ENCODE measurements at places on chromosomes 2 and 18. TPM values are rescaled to one million over a fixed set of nuclear protein-coding genes. Genes with fewer than 3 reads are reported as not detected.
A peak's percentile ranks its signal among the peaks of the same experiment; 100 is the strongest.

DNA sequence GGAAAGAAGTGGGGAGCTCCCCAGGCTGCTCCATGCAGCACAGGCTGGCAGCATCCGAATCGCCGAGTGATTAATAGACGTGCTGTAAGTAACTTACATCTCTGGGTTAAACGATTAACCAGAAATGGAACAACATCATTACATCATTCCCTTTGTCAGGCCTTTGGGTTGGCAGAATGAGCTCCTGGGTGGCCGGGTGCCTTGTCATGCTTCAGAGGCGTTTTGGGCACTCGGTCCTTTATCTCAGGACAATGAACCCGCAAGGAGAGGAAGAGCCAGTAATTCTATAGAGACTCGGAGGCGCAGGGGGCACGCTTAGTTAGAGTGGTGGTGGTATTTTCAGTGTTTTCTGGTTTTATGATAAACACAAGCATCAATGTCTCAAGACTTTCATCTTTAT is 146.9 kb upstream of the TPO start:
- H3K4me1 ChIP-seq, result no peaks in the 10 kb centered on the region
- no peak overlapping the region for H3K4me3 ChIP-seq
- H3K36me3 ChIP-seq, result no peaks in the 10 kb centered on the region
- H3K27me3 ChIP-seq, result no peaks in the 10 kb centered on the region

- no peak overlapping the region for H3K27ac ChIP-seq
- no peaks in the 10 kb centered on the region for H3K27me3 ChIP-seq
- H3K4me3 ChIP-seq, result no peak overlapping the region
- H3K4me1 ChIP-seq, result no peaks in the 10 kb centered on the region
- DNase-seq, result no peak
- no peaks in the 10 kb centered on the region for H3K36me3 ChIP-seq
These were observed 357.3 kb downstream of the ZEB2 start for GRCh38 chr2:144162652-144163051.

DNA sequence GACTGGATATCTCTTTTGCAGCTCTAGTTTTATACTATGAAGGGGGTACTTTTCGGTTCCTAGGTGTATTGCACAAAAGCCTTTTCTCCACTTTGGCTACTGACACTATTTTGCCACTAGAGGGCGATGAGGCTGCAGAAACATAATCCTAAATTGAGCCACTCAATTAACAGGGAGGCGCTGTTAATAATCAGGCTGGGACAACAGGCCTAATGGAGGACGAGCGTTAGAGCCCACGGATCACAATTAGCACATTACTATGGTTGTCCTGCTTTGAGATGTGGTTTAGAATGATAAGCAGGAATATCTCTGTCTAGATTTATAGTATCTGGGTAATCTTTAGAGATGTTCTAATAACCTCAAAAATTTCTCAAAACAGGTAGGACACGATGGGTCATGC is 62.2 kb upstream of the PMAIP1 start:
- no peaks in the 10 kb centered on the region for H3K4me1 ChIP-seq
- H3K36me3 ChIP-seq, result no peaks in the 10 kb centered on the region
- DNase-seq, result no peak

GRCh38 chr18:52451256-52451655 is 111.3 kb downstream of the DCC start:
- DNase-seq, result no peak
- no peak overlapping the region for H3K4me3 ChIP-seq
- no peaks in the 10 kb centered on the region for H3K36me3 ChIP-seq
- no peak overlapping the region for H3K27ac ChIP-seq
- H3K4me1 ChIP-seq, result no peaks in the 10 kb centered on the region
- no peaks in the 10 kb centered on the region for H3K27me3 ChIP-seq

HNMT gene
- total RNA-seq, result 99.3 TPM

DNA sequence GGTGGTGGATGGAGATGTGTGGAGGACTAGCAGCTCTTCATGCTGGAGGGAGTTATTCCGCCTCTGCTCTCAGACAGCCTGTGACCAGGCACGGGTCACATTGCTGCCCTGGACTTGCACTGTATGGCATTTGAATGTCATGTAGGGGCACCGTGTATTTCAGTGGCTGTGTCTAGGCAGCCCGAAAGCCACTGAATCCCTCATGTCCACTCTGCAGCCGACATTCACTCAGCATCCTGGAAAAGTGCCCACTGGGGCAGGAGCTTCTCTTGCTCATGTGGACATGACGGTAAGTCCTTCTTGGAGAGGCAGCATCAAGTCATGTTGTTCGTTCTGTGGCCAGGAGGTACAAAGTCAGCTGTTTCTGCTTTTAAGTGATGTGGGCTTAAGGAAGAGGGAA is 127.9 kb downstream of the SH3RF3 start:
- no peak for DNase-seq
- H3K27ac ChIP-seq, result no peak overlapping the region
- no peaks in the 10 kb centered on the region for H3K27me3 ChIP-seq
- no peaks in the 10 kb centered on the region for H3K36me3 ChIP-seq
- peaks cover 67% of the 10 kb centered on the region for H3K4me1 ChIP-seq
- H3K4me3 ChIP-seq, result no peak overlapping the region

GRCh38 chr2:182186132-182186735 is 200.6 kb downstream of the PPP1R1C start:
- no peak overlapping the region for H3K27ac ChIP-seq
- H3K27me3 ChIP-seq, result no peaks in the 10 kb centered on the region
- no peak for DNase-seq
- no peak overlapping the region for H3K4me3 ChIP-seq
- no peaks in the 10 kb centered on the region for H3K36me3 ChIP-seq

MMADHC gene
- total RNA-seq, result 70.4 TPM

GRCh38 chr18:47881752-47882455 is 48.6 kb downstream of the SMAD2 start:
- H3K36me3 ChIP-seq, result peaks cover 10% of the 10 kb centered on the region
- peaks cover 16% of the 10 kb centered on the region for H3K4me1 ChIP-seq
- H3K27me3 ChIP-seq, result no peaks in the 10 kb centered on the region
- H3K27ac ChIP-seq, result peak overlapping the region; percentile 20
- no peak for DNase-seq

DNA sequence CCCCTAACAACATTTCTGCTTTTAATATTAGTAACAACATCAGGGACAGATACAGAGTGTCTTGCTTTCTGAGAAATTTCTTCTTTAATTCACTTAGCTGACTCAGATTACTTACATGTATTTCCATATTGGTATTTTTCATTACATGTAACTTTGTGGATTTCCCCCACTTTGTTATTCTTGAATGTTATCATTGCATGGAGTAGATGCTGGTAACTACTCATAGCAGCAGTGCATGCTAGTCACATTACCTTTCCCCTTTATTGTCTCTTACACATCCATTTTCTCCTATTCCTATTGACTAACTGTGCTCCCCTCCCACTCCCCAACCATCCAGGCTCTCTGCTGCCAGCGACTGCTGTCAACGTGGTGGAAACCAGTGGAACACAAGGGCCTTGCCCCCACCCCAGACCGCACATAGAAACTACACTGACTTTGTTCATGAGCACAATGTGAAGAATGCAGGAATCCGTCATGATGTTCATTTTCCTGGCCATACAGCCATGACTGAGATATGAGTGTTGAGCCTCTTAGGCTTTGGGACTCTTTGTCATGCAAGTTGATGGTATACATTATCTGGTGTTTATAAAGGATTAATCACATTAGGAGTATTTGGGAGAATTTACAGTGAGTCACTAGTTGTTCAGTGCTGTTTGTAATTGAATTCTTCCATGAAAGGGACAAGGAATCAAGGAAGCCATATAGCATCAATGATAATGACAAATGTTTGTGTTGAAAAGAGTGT is 91.0 kb downstream of the EPB41L5 start:
- no peak overlapping the region for H3K27ac ChIP-seq
- H3K4me3 ChIP-seq, result no peak overlapping the region
- peaks cover 15% of the 10 kb centered on the region for H3K4me1 ChIP-seq
- H3K27me3 ChIP-seq, result no peaks in the 10 kb centered on the region
- no peak for DNase-seq
- H3K36me3 ChIP-seq, result peaks cover 33% of the 10 kb centered on the region

DNA sequence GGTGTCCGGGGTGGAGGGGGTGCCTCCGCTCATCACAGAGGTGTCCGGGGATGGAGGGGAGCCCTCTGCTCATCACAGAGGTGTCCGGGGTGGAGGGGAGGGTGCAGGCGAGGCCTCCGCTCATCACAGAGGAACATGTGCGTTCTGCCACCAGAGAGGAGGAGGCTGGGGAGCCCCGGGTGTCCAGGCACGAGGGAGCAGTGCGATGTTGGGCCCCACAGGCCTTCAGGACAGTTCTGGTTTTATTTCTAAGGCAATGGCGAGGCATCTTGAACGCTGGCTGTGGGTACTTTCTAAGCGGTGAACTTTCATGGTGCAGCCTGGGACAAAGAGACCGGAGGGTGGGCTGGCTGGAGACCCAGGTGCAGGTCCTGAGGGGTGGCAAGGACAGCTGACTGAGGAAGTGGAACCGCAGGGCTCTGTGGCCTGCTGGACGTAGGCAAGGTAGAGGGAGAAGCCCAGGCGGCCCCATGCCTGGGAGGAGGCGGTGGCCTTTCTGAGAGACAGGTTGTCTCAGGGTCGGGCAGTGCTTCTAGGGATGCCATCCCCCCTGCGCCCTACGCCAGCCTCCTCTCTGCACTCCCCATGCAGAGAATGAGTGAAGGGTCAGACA is 196.6 kb upstream of the SALL3 start:
- no peak overlapping the region for H3K4me3 ChIP-seq
- no peak overlapping the region for H3K27ac ChIP-seq
- H3K27me3 ChIP-seq, result no peaks in the 10 kb centered on the region
- no peaks in the 10 kb centered on the region for H3K4me1 ChIP-seq

- H3K4me3 ChIP-seq, result no peak overlapping the region
- no peak overlapping the region for H3K27ac ChIP-seq
- no peak for DNase-seq
- no peaks in the 10 kb centered on the region for H3K36me3 ChIP-seq
- no peaks in the 10 kb centered on the region for H3K4me1 ChIP-seq
These were observed 567.0 kb upstream of the SOX11 start for GRCh38 chr2:5125017-5125730.

RFTN2 gene
- 4.3 TPM for total RNA-seq

GRCh38 chr18:69127873-69128500 is 272.7 kb upstream of the DOK6 start:
- no peak overlapping the region for H3K4me3 ChIP-seq
- no peaks in the 10 kb centered on the region for H3K27me3 ChIP-seq
- DNase-seq, result no peak
- no peaks in the 10 kb centered on the region for H3K4me1 ChIP-seq

SLC9A2 gene
- 0.35 TPM for total RNA-seq

IL18RAP gene
- 6.8 TPM for total RNA-seq

NEU4 gene
- not detected for total RNA-seq

DNA sequence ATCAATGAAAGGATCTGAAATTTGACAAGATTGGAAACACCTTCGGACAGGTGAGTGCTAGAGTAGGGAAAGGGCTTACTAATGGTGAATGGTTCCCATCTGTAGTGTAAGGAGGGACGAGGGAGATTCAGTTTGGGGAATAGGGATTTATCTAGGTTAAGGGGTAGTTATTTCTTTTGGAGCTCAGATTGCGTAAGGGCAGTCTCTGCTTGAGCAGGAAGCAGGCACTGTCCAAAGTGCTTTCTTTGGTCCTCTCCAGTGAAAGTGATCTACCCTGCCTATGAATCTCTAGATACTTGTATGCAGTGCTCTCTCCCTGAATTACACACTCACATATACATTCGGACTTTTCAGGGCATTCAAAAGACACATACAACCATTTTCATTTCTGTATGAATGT is 272.9 kb upstream of the FIGN start:
- no peak overlapping the region for H3K27ac ChIP-seq
- no peaks in the 10 kb centered on the region for H3K4me1 ChIP-seq
- no peak for DNase-seq
- no peaks in the 10 kb centered on the region for H3K27me3 ChIP-seq
- no peak overlapping the region for H3K4me3 ChIP-seq

- no peak overlapping the region for H3K4me3 ChIP-seq
- DNase-seq, result no peak
- H3K4me1 ChIP-seq, result no peaks in the 10 kb centered on the region
- H3K27me3 ChIP-seq, result no peaks in the 10 kb centered on the region
These were observed 50.7 kb upstream of the KLF7 start for GRCh38 chr2:207216457-207216856.

- peak; percentile 66 for DNase-seq
- peaks cover 71% of the 10 kb centered on the region for H3K4me1 ChIP-seq
- H3K27me3 ChIP-seq, result no peaks in the 10 kb centered on the region
These were observed 59.2 kb downstream of the IL1R2 start for GRCh38 chr2:102050854-102051391.

NAT8 gene
- total RNA-seq, result not detected

DNA sequence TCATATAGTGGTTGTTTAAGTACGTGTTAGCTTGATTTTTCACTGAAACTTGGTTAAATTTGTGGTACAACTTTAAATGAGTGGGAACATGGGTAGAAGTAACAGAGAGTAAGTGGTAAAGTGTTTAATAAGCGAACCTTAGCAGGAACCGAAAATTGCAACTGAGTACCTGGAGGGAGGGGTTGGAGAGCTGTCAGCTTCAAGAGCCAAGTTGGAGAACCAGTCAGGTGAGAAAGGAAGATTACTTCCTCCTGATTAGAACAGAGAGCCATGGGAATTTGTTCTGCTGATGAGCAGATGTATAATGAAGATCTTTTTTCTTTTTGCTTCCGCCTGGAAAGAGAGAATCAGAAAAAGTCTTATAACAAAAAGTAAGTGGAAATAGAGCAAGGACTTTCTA is 158.4 kb upstream of the CDH7 start:
- H3K27ac ChIP-seq, result no peak overlapping the region
- H3K36me3 ChIP-seq, result no peaks in the 10 kb centered on the region
- H3K4me3 ChIP-seq, result no peak overlapping the region

- no peak for DNase-seq
- peak overlapping the region; percentile 34 for H3K27ac ChIP-seq
- H3K4me3 ChIP-seq, result no peak overlapping the region
- H3K4me1 ChIP-seq, result peaks cover 14% of the 10 kb centered on the region
- H3K27me3 ChIP-seq, result no peaks in the 10 kb centered on the region
These were observed 11.0 kb upstream of the KYNU start for GRCh38 chr2:142866426-142866825.

KCNJ13 gene
- total RNA-seq, result not detected

GRCh38 chr2:29238497-29238896 is 123.3 kb downstream of the CLIP4 start:
- no peak overlapping the region for H3K4me3 ChIP-seq
- H3K4me1 ChIP-seq, result no peaks in the 10 kb centered on the region
- H3K27me3 ChIP-seq, result peaks cover 17% of the 10 kb centered on the region
- no peak overlapping the region for H3K27ac ChIP-seq

MDH1B gene
- 3.3 TPM for total RNA-seq

DNA sequence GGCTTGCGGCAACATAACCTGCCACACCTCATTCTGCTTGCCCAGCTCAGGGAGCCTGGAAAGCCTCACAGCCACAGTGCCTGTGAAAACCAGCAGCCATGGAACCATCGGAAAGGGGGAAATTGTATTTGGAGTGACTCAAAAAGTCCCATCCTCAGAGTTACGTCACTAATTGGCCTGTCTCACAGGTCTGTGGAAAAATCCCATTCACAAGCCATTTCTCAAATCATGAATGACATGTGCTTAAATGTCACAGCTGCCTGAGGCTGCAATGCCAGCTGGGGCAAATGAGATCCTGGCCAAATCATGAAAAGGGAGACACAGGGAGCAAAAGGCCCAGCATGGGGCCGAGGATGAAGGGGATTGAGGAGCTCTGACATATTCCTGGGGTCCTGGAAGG is 486.9 kb upstream of the RAB6C start:
- no peaks in the 10 kb centered on the region for H3K4me1 ChIP-seq
- H3K27me3 ChIP-seq, result no peaks in the 10 kb centered on the region
- H3K36me3 ChIP-seq, result no peaks in the 10 kb centered on the region
- DNase-seq, result no peak
- H3K4me3 ChIP-seq, result no peak overlapping the region

All from lower lobe of right lung (tissue), 2 donors.